ENCODE measurements at places on chromosomes 16 and 17.

DNA sequence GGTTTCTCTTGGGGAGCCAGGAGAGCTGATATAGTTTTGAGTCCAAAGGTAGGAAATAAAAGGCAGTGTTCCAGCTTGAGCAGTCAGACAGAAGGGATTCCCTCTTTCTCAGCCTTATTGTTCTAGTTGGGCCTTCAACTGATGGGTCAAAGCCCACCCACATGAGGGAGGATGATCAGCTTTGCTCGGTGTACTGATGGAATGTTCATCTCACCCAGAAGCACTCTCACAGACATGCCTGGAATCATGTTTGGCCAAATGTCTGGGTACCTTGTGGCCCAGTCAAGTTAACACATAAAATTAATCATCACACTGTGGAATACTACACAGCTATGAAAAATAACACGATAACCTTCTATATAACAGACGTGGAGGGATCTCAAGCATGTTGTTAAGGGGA, 23.1 kb upstream of the KCNG4 start:
- DNase-seq = no peak

GRCh38 chr16:73028263-73028662, 19.7 kb downstream of the ZFHX3 start:
- DNase-seq = no peak

DNA sequence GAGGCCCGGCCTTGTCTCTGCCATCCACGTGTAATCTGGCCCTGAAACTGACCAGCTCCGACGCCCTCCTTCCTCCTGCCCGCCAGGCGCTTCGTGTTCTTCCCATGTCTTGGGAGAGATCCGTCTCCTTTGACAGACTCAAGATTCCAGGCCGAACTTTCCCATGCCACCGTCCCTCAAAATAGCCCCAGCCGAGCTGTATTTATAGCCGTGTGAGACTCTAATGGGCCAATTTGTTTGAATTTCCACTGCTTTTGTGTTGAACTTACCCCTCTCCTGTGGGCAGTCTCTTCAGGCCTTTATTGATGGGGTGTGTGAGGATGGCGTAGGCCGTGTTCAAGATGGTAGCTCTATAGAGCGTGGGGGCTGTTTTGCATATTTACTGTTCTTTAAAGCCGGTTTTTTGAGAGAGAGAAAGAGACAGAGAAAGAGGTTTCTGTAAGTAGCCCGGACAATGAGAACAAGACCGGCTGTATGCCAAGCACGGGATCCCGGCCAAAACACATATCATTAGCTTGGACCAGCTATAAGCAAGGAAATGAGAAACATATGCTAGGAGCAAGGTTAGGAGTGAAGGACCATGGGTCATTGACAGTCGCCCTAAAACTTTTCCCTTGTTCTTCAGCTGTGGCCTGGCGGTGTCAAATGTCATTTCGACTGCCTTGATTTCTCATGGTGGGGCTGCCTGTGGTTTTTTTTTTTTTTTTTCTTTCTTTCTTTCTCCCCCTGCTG, 124.5 kb upstream of the ZFHX3 start:
- no peak for DNase-seq

DNA sequence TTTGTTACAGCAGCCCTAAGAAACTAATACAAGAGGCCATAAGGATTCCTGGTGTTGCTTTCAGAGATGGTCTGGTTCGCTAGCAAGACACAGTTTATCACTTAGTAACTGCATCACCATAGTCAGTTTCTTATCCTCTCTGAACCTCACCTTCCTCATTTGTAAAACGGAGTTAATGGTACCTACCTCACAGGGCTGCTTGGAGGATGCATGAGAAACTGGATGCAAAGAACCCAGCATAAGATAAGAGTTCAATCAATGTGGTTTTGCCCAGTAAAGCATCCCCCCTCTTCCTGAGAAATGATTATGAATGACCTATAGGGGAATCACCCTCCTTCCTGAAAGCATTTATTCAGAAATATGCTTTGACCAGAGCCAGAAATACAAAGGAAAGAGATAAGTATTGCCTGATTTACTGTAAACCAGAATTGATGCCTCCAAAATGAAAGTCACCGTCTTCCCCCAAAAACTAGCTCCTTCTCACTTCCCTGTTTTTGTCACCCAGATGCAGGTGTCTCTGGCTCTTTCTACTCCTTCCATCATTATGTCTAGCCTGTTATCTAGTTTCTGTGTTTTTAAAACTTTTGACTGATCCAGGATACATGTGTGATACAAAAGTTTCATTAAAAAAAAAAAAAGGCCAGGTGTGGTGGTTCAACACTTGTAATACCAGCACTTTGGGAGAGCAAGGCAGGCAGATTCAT, 2.8 kb upstream of the TEFM start:
- DNase-seq = no peak

DNA sequence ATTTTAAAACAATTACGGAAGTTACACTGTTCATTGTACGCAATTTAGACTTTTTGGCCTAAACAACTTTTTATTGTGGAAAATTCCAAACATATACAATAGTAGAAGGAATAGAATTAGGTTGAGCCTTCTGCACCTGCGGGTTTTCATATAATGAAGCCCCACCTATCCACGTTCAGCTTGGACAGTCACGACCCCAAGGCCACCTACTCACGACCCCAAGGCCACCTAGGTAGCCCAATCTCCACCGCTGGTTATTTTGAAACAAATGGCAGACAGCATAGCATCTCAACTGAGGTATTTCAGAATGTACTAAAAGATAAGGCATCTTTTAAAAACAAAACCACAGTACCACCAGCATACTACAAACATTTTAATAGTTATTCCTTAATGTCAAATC, 631 bp downstream of the NLRC5 start:
- DNase-seq = no peak

- DNase-seq = no peak
Measured at GRCh38 chr17:79325709-79326430, 251.2 kb downstream of the ENGASE start.

- DNase-seq = no peak
Measured at GRCh38 chr17:17042384-17042736, at the start of gene MPRIP. MPRIP (plus strand) TSS chr17:17042457; CDS start chr17:17042849, 392 bp downstream.

DNA sequence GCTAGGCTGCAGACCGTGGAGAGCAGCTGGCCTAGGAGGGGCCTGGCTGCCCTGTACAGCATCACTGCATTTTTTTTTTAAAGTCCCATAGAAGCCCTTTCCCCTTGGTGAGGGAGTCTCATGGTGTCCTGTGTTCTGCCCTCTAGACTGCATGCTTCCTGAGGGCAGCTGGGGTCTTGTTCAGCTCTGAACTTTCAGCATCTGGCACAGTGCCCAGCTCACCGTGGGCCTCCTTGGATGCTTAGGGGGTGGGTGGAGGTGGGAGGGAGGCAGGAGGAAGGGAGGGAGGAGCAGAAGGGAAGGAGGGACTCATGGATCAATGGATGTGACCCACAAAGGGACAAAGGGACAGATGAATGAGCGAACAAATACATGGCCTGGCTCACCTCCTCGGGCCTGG, 63.4 kb upstream of the TMEM97 start:
- DNase-seq = no peak

- no peak for DNase-seq
Measured at GRCh38 chr17:63258785-63259184, 187.3 kb downstream of the CYB561 start.

- peak; percentile 53 for DNase-seq
Measured at GRCh38 chr17:28763804-28764266, 20.0 kb downstream of the TRAF4 start.

- DNase-seq = no peak
Measured at GRCh38 chr17:6548578-6549330, 7.6 kb downstream of the PITPNM3 start.

DNA sequence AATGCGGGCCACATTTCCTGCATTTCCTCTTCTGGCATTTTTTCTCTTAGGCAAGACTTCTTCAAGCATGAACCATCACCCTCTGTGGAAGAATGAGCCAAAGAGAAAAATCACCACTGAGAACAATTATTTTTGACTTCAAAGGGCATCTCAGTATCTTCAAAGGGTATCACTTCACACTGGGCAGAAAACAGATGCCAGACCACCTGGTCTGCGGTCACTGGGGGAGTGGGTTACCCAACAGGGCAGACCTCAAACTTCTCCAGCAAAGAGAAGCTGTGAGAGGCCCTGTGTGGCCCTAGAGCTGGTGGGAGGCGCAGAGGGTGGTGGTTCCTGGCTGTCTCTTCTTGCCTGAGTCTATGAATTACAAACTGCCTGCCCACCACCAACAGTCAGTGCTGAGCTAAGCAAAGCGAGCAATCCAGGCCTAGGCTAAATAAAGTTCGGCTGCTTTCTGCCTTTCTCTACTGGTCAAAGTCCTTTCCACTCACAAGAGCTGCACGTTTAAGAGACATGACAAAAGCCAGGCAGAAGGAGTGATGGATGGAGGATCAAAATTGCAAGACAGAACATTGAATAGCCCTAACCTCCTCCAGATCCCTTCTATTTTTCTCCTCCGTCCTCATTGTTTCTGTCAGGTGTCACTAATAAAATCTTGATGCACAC, 602.7 kb upstream of the CDH5 start:
- no peak for DNase-seq

DNA sequence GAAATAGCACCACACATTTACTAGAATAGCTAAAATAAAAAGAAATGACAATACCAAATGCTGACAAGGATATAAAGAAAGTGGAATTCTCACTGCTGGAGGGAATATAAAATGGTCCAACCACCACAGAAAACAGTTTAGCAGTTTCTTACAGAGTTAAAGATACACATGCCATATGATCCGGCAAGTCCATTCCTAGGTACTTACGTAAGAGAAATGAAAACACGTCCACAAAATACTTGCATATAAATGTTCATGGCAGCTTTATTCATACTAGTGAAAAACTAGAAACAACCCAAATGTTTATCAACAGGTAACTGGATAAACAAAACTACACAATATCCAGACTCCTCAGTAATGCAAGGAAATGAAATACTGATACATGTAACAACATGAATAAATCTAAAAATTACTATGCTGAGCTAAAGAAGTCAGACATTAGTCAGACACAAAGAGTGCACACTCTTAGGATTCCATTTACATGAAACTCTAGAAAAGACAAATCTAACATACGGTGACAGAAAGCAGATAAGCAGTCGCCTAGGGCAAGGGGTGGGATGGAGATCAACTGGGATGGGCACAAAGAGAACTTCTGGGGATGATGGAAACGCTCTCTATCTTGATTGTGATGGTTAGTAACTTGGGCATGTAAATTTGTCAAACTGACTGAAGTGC, 76.4 kb downstream of the SMG6 start:
- DNase-seq = no peak

GRCh38 chr17:12624211-12624610, 41.5 kb upstream of the MYOCD start:
- no peak for DNase-seq

DNA sequence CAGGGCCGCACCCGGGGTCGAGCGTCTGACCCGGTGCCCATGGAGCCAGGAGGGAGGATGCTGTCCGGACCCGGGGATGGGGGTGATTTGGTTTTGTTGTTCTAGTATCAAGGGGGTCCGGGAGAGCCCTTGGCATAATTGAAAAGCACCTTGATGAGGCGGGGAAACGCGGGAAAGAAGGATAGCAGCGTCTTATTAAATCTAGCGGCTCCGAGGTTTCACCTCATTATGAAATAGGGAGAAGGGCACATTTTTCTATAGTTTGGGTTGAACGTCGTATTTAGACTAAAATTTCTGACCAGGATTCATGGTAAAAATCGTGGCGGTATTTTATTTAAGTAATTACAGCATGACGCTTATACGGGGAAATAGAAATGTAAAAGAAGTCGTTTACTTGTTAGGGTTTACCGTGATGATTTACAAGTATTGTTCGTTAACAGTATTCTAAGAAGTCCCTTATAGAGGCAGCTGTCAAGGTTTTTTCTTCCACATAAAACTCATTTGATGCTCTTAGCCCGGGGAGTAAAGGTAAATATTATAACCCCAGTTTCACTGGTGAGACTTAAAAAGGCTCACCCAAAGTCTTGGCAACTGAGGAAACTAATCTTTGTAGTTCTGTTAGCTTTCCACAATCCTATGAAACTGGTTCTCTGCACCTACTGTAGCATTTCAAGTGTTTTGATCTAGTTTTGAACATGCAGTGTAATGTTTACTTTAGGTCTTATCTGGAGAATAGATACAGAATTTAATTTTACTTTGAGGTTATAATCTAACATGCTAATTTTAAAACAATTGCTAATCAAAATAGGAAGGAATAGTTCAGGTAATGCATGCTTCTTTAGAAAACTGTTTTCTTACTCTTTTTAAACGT, 756 bp downstream of the LUC7L3 start:
- DNase-seq = no peak

GRCh38 chr17:21373036-21373435, 3.1 kb upstream of the KCNJ12 start:
- no peak for DNase-seq

GRCh38 chr17:22512506-22512905, 820.2 kb downstream of the KCNJ18 start:
- no peak for DNase-seq

GRCh38 chr17:45129940-45130680, 2.2 kb downstream of the PLCD3 start:
- DNase-seq = no peak

- no peak for DNase-seq
Measured at GRCh38 chr17:42562388-42563142, 617 bp downstream of the COASY start.

GRCh38 chr17:15409721-15410250, 57.6 kb downstream of the CDRT4 start:
- no peak for DNase-seq

DNA sequence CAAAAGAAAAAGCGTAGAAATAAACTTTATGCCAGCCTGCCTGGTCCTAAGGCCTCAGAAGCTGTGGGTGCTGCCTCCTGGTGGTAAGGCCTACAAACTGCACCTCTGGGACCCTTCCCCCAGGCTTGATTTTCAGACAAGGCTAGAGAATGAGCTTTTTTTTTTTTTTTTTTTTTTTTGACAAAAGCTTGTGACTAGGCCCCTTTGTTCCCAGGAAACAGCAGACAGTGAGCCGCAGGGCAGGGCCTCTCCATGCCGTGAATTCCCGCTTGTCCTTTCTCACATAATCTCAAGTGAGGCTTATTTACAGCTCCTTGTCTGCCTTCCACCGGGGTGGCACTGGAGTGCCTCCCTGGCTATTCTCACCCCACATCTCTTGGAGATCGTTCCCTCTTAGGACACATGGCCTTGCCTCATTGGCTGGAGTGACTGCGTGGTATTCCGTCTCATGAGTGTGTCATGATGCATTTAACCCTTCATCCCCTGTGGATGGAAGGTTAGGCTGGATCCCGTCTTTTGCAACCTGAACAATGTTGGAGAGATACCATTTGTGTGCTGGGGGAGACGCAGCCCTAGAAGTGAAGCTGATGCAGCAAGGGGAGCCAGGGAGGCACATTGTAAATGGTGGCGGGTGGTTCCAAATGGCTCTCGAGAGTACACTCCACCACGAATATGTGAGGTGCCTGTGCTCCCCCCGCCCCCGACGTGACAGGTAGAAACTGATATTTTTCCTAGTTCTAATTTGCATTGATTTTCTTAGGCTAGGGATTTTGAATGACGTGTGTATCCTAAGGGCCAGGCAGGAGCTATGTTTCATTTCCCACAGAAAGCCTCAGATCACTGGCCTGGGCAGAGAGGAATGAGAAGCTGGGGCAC, 49.6 kb downstream of the USP22 start:
- peak; percentile 38 for DNase-seq

All from activated effector memory CD4-positive, alpha-beta T cell treated with Interleukin-2 at 50 U/mL for 16 hours (primary cell).